ENCODE measurements at places on chromosomes 6 and 20.

GRCh38 chr6:168516944-168517741, 76.2 kb downstream of the SMOC2 start:
- no peak for DNase-seq

GRCh38 chr20:34001378-34001777, 7.7 kb downstream of the RALY start:
- DNase-seq = no peak

DNA sequence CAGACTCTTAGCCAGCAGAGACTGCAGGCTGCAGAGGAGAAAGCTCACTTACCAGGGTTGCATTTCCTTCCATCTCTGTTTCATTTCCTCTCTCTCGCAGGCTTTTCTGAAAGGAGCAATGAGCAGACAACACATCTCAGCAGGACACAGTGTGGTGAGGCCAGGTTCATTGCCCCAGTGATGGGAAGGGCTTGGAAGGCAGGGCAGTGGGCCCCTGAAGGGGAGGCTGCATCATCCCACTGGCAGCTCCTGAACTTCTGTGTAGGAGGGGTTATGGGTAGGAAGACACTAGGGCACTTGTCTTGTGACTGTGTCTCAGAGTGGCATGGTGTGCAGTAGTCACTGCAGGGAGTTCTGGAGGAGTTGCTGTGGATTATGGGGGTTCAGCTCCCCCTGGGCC, 246.8 kb downstream of the QKI start:
- DNase-seq = no peak

DNA sequence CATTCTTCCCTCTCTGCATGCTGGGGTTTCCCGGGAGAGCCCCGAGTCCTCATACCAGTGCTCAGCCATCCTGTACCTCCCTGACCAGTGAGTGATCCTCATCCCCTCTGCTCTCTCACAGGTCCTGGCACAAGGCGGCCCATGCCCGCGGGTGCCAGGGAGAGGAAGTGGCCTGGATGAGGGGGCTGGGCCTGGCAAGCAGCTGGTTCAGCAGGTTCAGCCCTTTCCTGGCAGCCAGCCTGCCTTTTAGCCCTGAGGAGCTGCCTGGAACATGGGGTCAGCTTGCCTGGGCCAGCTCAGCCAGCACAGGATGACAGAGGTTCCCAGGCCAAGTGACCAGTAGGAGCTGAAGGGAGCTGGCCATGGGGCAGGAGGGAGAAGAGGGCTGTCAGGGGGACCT, 10.9 kb downstream of the MOCS1 start:
- no peak for DNase-seq

DNA sequence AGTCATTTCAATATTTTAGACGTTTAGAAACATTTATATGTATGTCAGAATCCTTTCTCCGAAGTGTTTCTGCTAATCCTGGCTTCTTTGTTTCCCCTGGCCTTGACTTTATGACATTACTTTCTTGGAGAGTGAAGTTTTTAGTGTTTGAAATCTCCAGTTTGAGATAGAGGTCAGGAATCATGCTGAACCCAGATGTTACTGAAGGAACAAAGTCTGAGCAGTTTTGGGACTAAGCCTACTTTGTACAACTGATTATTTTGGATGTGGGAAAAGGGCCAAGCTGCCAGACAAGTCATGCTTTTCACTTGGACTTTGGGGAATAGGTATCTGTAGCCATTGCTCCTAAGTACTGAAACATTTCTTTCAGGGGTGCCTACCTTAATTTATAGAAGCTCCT, 2.3 kb downstream of the RNF144B start:
- DNase-seq = peak; percentile 58

DNA sequence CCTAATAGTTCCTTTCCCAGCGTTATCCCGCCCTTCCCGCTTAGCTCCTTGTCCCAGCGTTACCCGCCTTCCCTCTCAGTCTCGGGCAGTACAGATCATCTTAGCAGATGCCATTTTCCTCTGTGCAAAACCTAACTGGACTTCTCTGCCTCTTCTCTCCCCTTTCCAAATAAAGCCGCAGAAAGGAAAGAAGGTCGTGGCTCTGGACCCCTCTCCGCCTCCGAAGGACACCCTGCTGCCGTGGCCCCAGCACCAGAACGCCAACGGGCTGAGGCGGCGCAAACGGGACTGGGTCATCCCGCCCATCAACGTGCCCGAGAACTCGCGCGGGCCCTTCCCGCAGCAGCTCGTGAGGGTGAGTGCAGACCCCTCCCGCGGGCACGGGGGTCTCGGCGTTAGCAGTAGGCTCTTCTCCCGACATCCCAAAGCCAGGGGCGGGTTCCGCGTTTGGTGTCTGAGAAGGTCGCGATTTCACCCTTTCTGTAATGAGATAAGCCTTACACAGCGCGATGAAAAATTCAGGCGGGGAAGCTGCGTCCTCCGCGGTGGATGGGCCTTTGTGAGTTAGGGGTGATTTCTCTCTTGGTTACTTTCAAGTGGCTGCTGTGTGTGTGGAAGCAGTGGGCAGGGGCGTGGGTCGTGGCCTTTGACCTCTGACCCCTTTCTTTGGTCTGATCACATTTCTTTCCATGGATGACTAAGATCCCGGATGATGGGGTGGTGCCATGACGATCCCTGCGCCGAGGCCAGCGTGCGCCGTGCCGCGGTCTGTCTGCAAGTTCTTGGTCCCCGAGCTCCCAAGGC, 292.7 kb downstream of the TAF4 start:
- no peak for DNase-seq

DNA sequence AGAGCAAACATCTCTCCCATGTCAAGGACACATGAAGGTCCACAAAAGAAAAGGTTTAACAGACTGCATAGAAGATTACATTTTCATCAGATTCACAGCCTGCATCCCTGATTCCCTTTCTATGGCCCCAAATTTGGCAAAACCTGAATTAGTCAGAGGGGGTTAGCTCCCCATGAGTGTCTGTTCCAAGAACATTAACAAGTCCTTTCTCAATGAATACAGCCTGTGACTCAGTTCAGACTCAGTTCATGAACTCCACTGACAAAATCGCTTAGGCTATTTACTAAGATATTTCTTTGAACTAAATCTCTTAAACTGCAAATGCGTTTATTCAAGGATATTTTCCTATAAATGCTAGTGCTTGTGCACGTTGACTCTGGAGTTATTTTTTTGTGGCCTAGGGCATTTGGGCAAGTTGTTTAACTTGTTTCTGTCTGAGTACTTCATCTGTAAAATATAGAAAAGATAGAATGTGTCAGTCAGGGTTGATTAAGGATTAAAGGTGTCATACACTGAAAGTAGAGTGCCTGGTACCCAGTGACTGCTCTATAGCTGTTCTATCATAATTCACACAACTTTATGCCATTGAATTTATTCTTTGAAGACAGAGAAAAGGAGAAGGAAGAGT, 422.6 kb downstream of the HTR1B start:
- no peak for DNase-seq

GRCh38 chr6:1311400-1312202, at the start of gene FOXQ1:
FOXQ1 (plus strand) TSS chr6:1312098; CDS start chr6:1312705, 607 bp downstream.
- DNase-seq = no peak

- DNase-seq = peak; percentile 8
These were observed at the start of gene HLA-DRA for GRCh38 chr6:32439602-32440214. HLA-DRA (plus strand) TSS chr6:32439887; CDS start chr6:32439951, 64 bp downstream.

DNA sequence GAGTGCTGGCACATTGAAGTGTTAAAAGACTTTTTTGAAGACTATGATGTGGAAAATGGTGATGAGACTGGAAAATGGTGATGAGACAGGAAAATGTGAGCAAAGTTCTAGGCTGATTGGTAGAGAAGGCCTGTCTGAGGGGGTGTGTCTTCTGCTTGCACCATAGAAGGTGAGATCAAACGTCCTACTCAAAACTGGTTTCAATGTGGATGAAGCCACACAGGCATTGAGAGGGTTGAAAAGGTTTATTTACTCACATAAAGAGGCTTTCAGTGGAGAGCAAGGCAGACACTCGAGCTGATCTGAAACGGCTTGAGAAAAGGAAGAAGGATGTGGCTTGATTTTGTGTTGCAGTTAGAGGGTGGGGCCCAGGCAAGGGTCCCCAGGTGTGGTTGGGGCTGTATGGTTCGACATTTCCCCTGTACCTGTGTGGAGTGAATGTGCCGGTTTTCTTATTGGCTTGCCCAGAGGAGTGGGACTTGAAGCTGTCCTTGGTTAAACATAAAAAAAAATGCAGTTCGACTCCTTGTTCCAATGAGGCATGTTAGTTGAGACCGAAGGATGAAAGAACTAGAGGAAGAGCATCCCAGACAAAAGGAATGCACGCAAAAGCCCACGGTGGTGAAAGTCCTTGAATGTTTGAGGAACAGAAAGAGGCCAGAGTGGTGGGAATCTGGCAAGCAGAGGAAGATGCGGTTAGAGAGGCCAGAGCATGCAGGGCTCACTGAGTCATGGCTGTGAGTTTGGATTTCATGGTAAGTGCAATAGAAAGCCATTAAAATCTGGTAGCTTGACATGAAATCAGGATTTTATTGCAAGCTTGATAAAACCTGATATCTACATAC, 172.3 kb downstream of the EPM2A start:
- DNase-seq = no peak

DNA sequence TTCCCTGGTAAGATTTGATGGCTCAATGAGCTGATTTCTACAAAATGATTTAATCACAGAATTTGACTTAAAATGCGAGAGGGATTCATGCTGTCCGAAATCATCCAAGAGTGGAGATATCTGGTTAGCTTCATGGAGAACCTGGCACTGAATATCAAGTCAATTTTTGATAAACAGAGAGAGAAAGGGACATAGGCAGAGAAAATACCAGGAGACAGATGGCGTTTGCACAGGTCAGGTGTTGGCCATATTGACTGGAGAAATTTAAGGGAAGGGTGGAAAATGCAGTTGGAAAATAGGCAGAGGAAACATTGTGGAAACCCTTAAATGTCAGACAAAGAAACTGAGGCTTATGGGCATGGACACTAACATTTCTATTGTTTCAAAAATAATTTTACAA, 47.0 kb downstream of the BCAS1 start:
- no peak for DNase-seq

- peak; percentile 91 for DNase-seq
These were observed 11.5 kb downstream of the PMEPA1 start for GRCh38 chr20:57698116-57698866.

GRCh38 chr6:38432479-38432878, 207.2 kb downstream of the BTBD9 start:
- no peak for DNase-seq

DNA sequence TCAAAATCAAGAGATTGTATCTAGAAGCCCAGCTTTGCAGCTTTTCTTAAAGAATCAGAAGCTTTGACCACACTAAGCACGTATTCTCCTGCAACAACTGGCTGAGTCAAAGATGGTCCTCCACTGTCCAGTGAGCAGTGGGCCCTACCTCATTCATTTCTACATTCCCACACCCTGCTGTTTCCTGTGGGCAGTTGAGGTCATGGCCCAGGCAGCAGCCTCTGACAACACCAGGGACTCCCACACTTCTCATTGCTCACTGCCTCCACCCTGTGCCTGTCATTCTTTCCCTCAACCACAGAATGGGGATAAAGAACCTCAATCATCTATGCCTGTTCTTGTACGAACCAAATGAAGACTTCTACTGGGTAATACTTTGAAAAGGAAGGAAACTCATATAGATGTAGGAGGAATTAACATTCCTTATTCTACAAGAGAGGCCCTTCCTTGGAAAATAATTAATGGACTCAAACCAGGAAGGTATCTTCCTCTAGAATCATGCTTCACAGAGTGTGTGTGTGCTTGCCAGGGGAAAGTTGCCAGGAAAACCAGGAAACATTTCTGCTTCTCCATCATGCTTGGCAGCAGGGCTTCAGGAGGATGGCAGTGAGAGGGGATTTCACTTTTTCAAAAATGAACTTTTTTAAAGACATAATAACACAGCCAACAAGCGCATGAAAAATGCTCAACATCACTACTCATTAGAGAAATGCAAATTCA, 191.7 kb upstream of the RIN2 start:
- DNase-seq = no peak
